ENCODE measurements at places on chromosomes 16 and 17.

- no peak for DNase-seq
Observed at GRCh38 chr16:6131526-6132050, 1034.0 kb upstream of the EEF2KMT start.

- no peak for DNase-seq
Observed at GRCh38 chr17:76462556-76463290, 4.7 kb upstream of the AANAT start.

- DNase-seq, result peak; percentile 36
Observed at GRCh38 chr17:74008196-74008595, 195.3 kb upstream of the RPL38 start.

- no peak for DNase-seq
Observed at GRCh38 chr17:42185621-42185930, 324 bp upstream of the HCRT start.

DNA sequence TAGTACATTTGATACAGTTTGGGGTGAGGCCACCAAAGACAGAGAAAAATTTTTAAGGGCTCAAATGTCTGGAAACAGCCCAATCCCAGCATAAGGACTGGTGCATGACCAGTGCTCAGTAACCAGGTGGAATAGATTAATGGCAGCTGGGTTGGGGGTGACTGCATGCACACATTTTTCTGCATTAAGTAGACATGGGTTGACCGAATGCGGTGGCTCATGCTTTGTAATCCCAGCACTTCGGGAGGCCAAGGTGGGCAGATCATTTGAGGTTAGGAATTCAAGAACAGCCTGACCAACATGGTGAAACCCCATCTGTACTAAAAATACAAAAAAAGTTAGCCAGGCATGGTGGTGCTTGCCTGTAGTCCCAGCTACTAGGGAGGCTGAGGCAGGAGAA lies 121.1 kb upstream of the HSBP1 start:
- no peak for DNase-seq

DNA sequence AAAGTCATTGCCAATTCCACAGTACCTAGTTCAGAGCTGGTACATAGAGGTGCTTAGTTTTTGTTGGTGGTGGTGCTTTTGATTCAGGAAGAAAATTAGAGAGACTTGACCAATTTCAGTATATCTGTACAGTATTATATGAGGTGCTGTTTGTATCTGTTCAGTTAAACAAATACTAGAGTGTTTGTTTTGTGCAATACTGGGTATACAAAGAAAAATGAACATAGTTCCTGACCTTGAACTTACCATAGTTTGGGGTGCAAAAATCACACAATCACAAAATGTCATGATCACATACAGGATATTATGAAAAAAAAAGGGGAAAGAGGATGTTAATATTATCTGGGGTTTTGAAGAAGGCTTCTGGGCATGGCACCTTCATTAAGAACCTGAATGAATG lies 39.8 kb upstream of the GOT2 start:
- no peak for DNase-seq

DNA sequence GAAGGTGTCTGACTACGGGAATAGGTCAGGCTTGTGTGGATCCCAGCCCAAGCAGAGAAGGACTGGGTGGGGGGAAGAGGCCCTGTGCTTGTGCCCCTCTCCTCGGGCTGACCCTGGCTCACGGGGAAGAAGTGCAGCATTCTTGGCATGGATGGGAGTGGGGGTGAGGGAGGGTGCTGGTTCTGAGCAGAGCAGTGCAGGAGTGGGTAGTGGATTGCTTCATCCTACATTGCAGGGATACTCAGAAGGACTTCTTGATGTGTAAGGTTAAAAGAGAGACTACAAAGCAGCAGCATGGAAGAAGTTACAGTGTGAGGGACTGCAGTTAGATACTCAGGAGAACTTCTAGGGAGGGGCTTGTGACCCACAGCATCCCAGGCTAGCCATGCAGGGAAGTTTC lies 2.1 kb downstream of the ARHGAP23 start:
- DNase-seq, result no peak
